ENCODE measurements at places on chromosomes 16 and 17. TPM values are rescaled to one million over a fixed set of nuclear protein-coding genes. Genes with fewer than 3 reads are reported as not detected.

Gene PAM16
- 11.6 TPM for total RNA-seq

Gene CDYL2
- 30.6 TPM for total RNA-seq

Gene CCL3
- total RNA-seq: not detected

Gene HSF4
- 2.0 TPM for total RNA-seq

Gene RPL23
- total RNA-seq: 1,590 TPM

Gene PPY
- not detected for total RNA-seq

Gene KRTAP3-2
- total RNA-seq: not detected

Gene GJC1
- total RNA-seq: 13.9 TPM

Gene ABI3
- 12.9 TPM for total RNA-seq

Gene TBL3
- total RNA-seq: 46.1 TPM

Gene CBX8
- total RNA-seq: 5.1 TPM

Gene LRRC37A2
- total RNA-seq: 5.1 TPM

Gene CCL23
- 7.5 TPM for total RNA-seq

Gene FOXL1
- total RNA-seq: 2.2 TPM

All from dermis blood vessel endothelial cell (primary cell).